ENCODE measurements at places on chromosomes 2 and 18.

- no peak for DNase-seq
Measured at GRCh38 chr2:202141329-202141947, 68.4 kb downstream of the KIAA2012 start.

- no peak for DNase-seq
Measured at GRCh38 chr2:127572841-127573240, 37.4 kb downstream of the MYO7B start.

- DNase-seq = no peak
Measured at GRCh38 chr2:211802666-211803065, 735.9 kb downstream of the ERBB4 start.

DNA sequence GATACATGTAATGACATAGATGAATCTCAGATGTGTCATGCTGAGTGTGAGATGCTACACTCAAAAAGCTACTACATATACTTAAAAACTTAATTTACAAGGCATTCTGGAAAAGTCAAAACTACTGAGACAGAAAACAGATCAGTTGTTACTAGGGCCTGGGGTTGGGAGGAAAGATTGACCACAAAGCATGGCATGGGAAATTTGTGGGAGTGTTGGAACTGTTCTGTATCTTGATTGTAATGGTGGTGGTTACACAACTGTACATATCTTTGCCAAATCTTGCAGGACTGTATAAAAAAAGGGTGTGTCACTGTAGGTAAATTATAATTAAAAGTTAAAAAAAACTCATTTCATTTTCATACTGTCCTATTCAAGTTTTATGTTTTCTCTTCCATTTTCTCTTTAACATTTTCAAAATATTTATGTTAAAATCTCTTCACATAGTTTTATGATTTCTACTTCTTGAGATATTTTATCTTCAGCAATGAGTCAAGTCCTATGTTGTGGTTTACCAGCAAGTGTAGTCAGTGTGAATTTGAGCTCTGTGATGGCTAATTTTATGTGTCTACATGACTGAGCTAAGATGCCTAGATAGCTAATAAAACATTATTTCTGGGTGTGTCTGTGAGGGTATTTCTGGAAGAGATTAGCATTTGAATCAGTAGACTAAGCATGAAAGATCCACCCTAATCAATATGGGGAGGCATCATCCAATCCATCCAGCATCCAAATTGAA, 58.6 kb upstream of the VRK2 start:
- DNase-seq = peak; percentile 47

DNA sequence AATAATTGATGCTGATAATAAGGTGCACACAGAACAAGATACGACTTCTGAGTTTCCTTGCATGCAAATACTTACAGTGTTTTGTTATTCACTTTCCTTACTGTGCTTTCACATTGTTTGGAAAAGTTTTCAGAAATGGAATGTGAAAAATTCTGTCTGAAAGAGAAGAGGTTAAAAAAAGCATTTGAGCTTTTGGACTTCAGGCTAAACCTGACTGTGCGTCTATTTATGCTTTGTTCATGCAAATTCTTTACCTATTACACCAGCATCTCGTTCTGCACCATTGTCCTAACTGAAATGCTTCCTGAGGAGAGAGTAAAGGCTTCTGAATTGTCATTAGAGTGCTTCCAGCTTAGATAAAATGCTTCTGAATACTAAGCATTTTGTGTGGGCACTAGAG, 61.4 kb downstream of the LHCGR start:
- no peak for DNase-seq

GRCh38 chr18:36305375-36305774, 7.9 kb downstream of the FHOD3 start:
- DNase-seq = no peak

GRCh38 chr18:23585007-23585871, 1.1 kb downstream of the NPC1 start:
- DNase-seq = peak; percentile 16

DNA sequence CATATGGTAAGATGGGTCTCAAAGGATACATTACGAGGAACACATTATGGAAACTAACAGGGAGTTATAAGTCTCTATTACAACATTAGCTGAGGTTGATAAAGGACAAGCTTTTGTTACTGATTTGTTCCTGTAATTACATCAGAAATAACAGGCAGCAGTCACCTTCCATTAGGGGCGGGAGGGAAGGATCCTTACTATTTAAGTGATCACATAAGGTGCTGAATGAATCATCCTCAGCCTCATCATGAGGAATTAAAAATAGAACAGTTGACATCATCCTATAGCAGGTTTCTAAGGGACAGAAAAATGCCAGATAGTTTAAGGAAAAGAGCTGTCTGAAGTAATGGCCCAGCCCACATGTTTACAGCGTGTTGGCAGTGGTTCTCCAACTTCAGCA, 86.9 kb upstream of the MGAT5 start:
- DNase-seq = peak; percentile 15

GRCh38 chr2:50051374-50051773, 897.1 kb upstream of the FSHR start:
- no peak for DNase-seq

DNA sequence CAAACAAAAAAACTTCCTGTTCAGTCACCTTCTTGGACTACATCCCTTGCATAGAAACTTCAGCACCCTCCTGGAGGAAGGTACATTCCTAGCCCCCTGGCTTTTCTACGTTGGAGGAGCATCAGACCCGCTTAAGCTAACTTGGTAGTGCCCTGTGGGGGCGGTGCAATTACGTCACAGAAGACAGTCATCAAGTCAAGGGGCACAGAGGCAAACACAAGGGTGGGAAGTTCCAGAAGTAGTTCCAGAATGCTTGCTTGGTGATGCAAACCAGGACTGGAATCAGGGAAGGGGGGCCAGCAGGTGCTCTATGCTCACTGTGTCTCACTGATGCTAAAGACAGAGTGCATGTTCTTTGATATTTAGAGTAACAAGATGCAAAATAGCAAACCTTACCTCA, 15.2 kb upstream of the AGFG1 start:
- DNase-seq = no peak

GRCh38 chr2:113111823-113112287, 15.5 kb upstream of the IL1RN start:
- DNase-seq = no peak

DNA sequence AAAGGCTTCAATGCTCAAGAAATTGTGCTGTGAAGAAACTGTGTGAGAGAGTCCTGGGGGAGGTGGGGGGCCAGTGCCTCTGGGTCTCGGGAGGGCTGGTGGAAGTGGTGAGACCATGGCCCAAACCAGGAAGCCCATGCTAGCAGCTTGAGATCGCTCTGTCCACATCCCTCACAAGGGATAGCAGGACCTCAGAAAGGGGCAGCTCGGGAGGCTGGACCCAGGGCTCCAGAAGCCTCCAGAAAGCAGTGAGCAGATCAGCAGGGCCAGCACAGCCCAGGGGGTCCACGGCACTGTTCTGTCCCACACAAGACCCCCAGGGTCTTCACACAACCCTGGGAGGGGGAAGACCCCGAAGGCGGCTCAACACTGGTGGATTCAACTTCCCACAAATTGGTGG, 24.1 kb downstream of the ST8SIA5 start:
- DNase-seq = no peak

- DNase-seq = no peak
Measured at GRCh38 chr2:44707945-44708660, 233.4 kb upstream of the SIX3 start.

GRCh38 chr2:157897106-157897971, 21.2 kb upstream of the ACVR1 start:
- DNase-seq = no peak

DNA sequence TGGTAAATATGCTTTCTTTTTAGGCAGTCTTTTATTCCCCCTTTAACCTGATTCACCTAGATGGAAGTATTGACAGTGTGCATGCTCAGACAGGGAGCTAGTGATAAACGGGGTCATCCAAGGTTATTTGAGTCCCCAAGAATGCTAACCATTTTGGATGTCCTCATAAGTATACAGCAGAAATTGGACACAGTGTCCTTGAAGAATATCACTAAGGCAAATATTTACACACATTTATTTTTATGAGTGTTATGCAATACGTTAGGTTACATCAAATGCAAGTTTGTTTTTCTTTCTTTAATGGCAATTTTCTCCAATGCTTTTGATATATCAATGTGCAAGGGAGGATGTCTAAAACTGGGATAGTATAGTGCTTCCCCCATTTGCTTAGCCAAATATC, 23.6 kb downstream of the CNTNAP5 start:
- no peak for DNase-seq

DNA sequence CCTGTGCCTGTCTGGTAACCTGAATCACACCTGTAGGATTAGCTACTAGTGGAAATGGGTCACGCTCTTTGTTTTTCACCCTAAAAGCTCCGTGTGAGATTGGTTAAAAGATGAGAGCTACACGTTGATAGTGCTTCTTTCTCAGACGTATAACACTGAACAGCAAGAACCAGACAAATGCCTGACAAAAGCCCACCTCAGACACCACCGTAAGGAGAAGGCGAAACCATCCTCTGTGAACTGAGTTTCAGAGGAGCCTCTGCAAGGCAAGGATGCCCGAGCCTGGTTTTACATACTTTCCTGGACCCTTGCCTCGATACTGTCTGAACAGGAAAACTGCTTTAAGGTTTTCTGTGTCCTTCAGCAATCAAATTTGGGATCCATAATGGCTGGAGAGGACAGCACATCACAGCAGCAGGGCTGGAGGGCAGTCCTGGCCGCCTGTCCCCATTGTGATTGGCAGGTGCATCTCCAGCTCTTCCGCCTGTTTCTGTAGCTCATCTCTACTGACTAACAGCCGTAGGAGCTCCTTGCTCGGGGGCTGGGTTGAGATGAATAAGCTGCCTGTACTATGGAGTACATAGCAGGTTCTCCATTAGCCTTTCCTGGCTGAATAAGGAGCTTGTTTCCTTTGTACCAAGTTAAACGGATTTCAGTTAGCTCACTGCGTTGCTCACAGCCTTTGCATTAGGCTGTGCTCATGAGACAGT, 155.5 kb downstream of the MYT1L start:
- DNase-seq = no peak

- no peak for DNase-seq
Measured at GRCh38 chr2:191115391-191115790, 35.4 kb downstream of the STAT4 start.

GRCh38 chr18:4353853-4354418, 101.2 kb downstream of the DLGAP1 start:
- DNase-seq = no peak

DNA sequence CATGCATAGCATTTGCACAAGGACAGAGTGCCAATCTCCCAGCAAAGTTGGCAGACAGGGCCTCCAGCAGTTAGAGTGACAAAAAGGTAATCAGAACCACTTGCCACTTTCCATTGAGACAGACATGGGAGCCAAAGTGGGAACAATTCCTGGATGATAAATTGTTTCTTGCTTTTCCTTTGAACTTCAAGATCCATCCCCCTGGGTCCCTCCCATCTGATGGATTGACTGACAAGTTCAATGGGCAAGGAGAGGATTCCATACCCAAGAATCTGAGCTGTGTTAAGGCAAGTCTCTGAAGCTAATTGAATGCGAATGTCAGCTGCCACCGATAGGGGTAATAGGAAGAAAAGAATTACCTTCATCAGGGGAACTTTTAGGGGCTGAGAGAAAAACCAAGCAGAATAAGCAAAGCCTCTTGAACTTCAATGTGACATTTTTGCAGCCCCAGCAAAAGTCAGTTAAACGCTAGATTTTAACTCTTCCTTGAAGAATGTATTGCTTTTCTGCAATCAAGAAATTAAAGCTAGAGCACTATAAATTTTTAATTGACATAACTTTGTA, 96.5 kb downstream of the LYPD1 start:
- DNase-seq = no peak

DNA sequence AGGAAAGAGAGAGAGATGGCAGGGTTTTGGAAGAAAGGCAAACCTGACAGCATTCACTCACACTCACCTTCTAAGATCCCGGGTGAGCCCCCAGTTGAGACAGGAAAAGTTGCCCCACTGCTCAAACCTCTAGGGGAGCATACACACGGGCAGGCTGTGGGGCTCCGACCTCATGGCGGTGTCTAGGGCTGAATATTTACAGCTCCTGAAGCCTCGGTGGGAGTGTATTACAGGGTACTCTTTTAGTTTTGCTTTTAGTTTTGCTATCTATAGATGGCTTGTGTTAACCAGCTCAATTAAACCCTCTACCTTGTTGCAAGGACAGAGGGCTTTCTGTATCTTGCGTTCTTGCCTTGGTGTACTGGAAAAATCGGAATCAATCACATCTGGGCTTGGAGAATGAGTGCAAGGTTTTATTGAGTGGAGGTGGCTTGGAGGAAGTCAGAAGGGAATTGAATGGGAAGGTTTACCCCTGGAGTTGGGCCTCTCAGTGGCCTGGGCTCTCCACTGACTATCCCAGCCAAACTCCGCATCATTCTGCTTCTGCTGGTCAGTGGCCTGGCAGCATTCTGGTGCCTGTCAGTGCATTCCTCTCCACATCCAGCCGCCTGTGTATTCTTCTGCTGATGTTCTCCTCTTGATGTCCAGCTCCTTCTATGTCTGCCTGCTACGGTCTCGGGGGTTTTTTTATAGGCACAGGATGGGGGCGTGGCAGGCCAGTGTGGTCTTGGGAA, 10.1 kb upstream of the IFIH1 start:
- no peak for DNase-seq

DNA sequence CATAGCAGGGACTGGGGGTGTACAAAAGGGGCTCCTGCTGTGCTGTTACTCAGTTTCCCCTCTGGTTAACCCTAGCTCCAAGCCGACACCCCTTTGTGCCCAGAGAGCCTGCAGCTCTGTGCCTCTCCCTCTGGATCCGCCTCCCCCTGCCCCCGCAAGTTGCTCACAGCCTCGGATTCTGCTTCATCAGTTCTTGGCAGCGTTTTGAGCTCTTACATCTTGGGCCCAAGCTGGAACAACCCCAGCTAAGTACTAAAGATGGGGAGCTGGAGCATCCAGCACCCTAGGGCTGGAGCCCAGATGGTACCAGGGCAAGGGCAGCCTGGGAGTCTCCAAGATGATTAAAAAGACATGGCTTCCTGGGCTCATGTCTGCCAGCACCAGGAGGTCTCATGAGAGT, 40.7 kb downstream of the POMC start:
- peak; percentile 54 for DNase-seq

DNA sequence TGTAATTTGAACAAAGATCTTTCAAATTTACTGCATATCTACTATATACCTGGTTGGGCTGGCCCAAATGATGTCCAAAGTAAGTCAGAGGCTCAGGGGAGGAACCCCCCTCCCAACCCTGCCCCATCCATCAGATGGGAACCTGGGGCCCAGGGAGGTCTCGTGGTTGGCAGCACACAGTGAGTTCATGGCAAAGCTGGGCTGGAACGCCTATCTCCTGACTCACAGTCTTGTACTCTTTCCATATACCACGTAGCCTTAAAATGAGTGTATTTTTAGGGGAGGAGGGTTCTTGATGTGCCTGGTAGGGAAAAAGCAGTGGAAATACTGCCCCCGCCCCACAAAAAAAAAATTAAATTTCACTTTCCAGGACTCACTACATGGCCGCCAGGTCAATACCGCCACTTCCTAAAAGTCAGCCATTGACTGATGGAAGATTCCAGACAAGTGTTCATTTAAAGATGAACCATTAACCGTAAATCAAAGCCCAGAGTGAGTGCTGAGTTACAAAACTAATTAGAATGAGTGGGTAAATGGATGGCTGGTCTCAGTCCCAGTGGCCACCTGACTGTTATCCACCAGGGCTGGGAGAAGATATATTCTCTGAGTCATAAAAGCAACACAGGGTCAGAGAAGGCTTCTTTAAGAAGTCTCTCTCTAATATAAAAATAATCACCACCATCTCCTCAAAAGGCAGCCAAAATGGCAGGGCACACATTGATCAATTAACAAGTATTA, 80.5 kb downstream of the ZBTB7C start:
- DNase-seq = peak; percentile 70
